Prostate gland (tissue), 2 donors: ENCODE measurements at places on chromosomes 1 and 21. TPM values are rescaled to one million over a fixed set of nuclear protein-coding genes. Genes with fewer than 3 reads are reported as not detected.

PTGS2 gene
- 11.2 TPM for total RNA-seq

C1orf185 gene
- not detected for total RNA-seq

ITPKB gene
- total RNA-seq: 49.2 TPM

DNA sequence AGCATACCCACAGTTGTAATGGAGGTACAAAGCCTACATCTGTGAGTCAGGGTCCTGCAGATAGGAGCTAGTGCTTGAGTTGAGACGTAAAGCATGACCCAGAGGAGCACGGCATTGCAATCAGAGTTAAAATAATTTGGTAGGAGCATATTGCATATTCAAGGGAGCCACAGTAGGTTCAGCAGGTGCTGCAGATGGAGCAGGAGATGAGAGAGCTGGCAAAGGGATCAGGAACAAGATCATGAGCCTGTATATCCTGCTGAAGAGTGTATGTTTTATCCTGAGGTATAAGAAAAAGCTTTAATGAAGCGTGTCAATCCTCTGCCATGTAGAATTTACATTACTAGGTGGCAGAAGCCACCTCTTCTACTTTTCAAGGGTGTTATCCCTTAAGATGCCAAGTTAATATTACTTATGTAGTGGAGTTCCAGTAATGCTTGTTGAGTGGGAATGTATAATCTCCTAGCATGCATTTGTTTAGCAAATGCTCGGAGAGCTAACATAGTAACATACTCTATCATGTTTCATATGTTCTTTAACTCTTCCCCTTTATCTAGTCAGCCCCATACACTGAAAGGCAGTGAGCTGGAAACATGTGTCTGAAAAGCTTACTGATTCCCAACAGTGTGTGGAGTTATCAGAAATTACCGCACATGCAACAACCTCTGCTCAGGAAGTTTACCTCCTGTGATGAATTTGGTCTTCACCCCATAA is 300.3 kb downstream of the GRIK1 start:
- DNase-seq: no peak

GRCh38 chr1:19730793-19731192 is 66.1 kb downstream of the HTR6 start:
- no peak for DNase-seq

- DNase-seq: no peak
Observed at GRCh38 chr1:175892686-175893085, 149.3 kb upstream of the TNR start.

- no peak for DNase-seq
Observed at GRCh38 chr21:43696214-43696613, 22.7 kb upstream of the PDXK start.

- peak; percentile 96 for DNase-seq
Observed at GRCh38 chr1:32759997-32760623, 57.0 kb downstream of the YARS1 start.
